ENCODE measurements at places on chromosomes 1 and 21.

DNA sequence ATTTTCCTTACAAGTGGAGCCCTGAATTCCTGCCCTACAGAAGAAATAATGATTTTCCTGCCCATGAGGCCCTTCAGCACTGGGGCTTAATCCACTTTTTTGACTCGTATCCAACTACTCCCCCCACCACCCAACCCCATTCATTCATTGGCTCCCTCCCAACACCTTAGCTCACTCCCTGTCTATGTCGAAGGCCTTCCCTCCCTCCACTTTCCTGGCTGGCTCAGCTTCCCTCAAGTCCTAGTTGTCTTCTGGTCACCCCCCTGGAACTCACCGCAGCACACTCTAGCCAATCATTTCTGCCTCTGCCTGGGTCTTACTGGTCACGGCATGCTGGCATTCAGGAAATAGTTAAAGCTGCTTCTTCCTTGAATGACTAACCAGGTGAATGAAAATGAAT, 118.9 kb downstream of the PGBD5 start:
- no peak for DNase-seq

- no peak for DNase-seq
Measured at GRCh38 chr1:113090051-113090450, 17.1 kb downstream of the LRIG2 start.

DNA sequence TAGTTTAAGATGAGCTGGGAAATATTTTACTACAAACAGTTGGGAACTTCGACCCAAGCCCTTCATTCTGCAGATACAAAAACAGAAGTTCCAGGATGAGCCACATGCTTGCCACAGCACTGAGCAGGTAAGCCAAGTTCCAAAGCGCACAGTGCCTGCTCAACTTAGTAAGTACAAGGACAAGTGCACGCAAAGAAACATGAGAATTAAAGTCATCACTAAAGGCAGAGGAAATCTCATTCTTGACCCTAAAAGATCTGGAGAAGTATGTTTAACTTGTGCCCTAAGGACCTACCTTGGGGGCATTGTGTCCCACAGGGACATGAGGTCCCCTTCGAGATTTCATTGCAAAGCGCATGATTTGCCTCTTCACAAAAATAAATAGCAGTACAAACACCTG, 1.2 kb upstream of the UBAP2L start:
- DNase-seq = no peak

GRCh38 chr1:173995475-173995874, 26.7 kb downstream of the RC3H1 start:
- DNase-seq = no peak

DNA sequence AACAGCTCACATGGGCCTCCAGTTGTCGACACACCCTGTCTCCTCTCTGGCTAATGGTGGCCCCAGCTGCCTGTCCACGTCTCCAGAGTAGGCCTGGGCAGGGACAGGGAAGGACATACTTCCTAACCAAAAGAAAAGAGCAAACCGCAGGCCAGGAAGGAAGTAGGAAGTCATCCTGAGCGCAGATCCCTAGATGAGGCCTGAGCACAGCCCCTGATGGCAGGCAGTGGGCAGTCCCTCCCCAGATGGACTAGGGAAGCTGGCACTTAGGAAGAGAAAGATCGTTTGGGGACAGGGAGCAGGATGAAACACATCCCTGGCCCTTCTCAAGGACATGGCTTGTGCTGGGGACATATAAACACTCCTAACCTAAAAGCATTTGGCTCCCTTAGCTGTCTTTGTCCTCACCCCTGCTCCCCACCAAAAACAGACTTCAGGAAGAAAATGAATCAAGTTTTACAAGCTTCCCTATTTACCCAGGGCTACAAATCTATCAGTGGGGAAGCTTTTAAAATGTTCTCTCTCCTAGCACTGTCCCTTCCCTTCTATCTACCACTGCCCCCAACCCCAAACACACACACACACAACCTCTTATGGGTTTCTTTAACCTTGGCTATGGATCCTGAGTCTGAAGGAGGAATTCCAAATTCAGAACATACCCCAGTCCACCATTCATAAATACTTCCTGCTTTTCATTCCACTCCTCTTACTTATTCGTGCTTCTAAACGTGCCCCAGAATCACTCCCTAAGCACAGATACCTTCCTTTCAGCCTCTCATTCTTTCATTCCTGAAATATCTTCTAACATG, 21.1 kb downstream of the SSBP3 start:
- no peak for DNase-seq

DNA sequence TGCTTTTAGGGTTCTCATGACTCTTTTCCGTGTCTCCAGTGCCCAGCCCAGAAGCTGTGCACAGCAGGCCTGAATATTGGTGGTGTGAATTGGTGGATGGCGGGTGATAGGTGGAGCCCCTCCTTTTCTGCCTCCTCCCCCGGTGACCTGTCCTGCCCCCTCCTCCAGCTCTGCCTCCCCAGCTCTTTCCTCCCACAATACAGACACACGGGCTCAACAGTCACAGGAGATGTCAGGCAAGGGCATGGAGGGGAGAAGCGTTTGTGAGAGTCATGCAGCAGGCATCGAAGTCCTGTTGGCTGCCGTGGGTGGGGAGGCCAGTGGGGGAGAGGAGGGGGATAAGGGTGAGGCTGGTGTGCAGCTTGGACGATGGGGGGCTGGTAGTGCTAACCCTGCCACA, 17.3 kb upstream of the TTC4 start:
- DNase-seq = no peak

GRCh38 chr1:26289158-26290059, 9.5 kb downstream of the SH3BGRL3 start:
- no peak for DNase-seq

- DNase-seq = no peak
Measured at GRCh38 chr1:4395158-4395557, 259.3 kb upstream of the AJAP1 start.

- no peak for DNase-seq
Measured at GRCh38 chr1:93490357-93490756, 42.4 kb downstream of the FNBP1L start.

GRCh38 chr1:41696381-41696780, 211.9 kb upstream of the EDN2 start:
- DNase-seq = no peak

GRCh38 chr1:20431176-20431460, 54.9 kb downstream of the CAMK2N1 start:
- DNase-seq = no peak

DNA sequence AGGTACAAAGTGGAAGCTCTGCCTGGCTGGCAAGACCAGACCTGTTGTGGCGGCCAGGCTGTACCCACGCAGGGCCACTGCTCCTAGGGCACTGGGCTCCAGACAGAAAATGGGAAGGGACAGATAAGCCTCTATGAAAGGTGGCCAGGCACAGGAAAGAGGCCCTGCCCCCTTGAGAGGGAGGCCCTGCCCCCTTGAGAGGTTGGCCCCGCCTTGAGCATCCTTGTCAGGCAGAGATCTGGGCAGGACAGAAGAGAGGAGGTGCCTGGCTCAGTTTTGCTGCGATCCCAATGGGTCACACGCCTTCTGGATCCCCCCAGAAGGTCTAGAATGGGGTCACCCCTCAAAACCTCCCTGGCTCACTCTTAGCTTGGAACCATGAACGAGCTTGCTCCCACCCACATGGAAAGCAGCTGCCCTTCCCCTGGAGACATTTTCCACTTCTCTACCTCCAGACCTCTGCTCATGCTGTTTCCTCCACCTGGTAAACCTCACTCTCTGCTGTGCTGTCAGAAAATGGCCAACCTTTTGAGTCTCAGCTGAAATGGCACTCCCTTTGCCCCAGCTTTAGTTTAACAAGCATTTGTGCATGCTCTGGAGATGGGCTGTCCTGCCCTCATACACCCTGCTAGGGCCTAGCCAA, 17.5 kb upstream of the ECE1 start:
- no peak for DNase-seq

DNA sequence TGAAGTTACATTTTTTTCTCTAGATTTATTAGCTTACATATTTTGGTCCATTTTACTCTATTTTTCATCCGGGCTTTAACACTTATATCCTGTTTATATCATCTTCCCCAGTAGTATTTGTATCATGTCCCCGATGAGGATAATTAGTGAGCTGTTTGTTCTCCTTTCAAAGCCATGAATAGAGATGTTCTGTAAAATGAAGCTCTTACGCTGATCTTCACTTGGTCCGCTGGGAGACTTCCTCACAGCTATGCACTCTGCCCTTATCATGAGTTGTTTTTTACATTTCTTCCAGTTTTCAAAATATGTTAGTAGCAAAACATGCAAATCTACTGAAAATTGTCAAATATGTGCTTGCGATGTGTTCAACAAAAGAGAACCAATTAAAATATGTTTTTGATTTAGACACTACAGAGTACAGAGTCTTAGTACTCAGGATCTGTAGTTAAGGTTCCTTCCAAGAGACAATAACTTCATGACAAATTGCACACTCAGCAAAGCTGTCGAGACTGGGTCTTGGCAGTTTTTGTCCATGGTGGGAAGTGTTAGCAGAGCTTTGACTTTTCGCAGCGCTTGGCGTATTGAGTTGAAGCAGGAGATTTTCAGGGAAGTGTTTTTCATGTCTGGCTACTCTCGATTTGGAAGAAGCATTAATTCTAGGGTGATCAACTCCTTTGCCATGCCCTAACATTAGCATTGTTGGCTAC, 292.0 kb upstream of the ADAMTS5 start:
- DNase-seq = no peak
